ENCODE measurements at places on chromosomes 2 and 18.

DNA sequence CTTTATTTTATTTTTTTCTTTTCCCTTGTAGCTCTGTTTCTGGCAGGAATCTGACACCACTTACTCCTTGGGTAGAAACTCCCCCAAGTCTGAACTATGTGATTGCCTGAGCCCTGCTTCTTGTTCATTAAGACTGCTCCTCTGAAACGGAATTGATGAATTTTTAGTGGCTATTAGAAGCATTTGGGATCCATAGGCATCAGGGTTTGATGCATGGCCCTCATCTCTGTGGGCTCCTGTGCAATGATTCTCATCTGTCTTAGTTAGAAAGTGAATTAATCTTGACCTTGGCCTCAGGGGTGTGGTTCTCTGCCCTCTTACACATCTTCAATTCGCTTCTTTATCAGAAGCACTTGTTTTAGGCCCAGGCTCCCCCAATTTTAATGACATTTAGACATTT is 31.0 kb upstream of the DARS1 start:
- no peak for DNase-seq

- DNase-seq = no peak
Observed at GRCh38 chr2:118954297-118955060, 12.5 kb downstream of the MARCO start.

DNA sequence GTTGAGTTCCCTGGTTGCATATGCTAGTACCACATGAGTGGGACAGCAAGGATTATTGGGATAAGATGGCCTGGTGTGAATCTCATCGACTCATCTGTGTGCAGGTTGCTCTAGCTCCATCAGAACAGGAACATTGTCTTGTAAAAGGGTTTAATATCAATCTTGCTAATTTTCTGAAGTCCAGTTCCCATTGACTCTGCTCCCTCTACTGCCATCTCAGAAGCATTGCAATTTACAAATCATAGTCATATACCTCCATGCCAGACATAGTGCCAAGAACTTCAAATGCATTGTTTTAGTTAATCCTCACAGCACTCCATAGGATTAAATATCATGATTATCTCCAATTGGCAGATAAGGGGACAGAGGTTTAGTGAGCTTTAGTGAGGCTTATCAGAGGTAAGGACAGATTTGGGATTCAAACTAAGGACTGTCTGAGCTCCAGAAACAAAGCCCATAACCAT is 4.8 kb upstream of the STAT4 start:
- DNase-seq = no peak

GRCh38 chr2:110770959-110771431 is 38.6 kb downstream of the ACOXL start:
- no peak for DNase-seq

DNA sequence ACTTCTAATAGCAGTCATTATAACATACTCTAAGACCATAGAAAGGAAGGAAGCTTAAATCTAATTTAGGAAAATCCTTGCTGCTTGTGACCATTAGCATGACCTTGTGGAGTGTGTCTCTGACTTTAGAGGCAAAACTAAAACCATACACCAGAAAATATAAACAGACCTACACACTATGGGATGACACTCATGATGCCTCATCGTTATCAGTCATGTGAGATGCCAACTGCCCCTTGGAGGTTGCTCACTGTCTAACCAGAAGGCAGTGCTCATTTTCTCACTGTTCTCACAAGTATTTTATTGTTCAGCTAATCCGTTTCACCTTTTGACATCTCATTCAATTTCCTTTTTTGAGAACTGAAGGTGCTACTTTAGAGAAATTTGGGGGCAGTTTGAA is 376.9 kb downstream of the RND3 start:
- no peak for DNase-seq

DNA sequence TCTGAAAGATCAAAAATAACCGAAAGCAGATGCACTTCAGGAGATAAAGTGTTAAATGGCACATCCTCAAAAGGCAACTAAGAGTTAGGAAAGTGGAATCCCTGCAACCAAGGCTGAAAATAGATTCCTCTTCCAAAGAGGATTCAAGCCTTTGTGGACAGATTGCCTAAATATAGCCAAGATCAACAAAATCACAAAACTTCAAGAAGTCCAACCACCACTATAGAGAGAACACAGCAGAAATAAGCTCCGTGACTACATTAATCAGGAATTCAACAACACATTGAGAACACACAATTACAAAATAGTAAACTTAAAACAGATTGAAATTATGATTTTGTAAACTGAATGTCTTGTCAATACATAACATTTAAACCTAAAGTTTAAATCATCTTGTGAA is 165.7 kb downstream of the LNPK start:
- DNase-seq = no peak

GRCh38 chr2:156933645-156934225 is 323.8 kb upstream of the GALNT5 start:
- DNase-seq = no peak
